ENCODE measurements at places on chromosomes 5 and 9. TPM values are rescaled to one million over a fixed set of nuclear protein-coding genes. Genes with fewer than 3 reads are reported as not detected.

GRCh38 chr5:98527846-98528245, 245.6 kb upstream of the RGMB start:
- DNase-seq = no peak

GRCh38 chr9:108956631-108957026, 22.4 kb downstream of the ABITRAM start:
- no peak for DNase-seq

DNA sequence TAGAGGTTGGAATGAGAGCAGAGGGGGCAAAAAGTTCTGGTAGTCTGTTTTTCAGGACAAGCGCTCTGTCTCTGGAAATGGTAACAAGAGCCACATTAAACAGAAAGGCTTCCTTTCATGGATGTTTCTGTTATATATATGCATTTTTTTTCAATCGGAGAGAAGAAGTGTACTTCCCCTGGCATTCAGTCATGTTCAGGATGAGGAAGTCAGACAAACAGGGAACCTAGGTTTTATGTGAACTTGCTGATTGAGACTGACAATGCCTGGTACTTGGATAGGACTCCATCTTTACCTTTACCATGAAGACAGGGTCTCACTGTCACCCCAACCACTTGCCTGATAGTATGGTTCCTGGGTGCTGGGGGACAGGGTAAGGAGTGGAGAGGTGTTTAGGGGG, 30.1 kb upstream of the ZBED3 start:
- DNase-seq = no peak

DNA sequence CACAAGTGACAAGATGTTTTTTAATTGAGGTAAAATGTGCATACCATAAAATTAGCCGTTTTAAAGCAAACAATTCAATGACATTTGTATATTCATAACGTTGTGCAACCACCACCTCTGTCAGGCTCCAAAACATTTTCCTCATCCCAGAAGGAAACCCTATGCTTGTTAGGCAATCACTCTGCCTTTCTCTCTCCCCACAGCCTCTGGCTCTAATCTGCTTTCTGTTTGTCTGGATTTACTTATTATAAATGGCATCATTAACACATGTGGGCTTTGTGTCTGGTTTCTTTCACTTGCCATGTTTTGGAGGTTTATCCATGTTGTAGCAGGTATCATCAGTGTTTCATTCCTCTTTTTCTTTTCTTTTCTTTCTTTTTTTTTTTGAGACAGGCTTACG, 1.4 kb upstream of the N4BP3 start:
- DNase-seq = no peak

RUSC2 gene
- 7.7 TPM for total RNA-seq

OR1L4 gene
- total RNA-seq = not detected

SPRY4 gene
- 9.7 TPM for total RNA-seq

SGCD gene
- total RNA-seq = 1.0 TPM

DNA sequence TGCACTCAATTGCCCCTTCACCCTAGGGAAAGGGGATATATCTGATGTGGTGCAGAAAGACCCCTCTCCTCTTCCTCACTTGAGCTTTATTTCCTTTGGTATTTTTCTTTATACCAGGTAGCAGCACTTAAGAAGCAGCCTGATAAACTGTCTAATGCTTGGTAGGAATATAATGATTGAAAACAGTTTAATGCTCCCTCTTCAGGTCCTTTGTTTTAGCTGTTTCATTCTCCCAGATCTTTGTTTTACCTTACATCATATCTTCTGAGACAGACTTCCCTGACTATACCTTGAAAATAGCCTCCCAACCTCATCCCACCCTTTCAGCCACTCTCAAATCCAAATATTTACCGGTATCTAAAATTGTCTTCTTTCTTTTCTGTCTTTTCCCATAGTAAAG, 87.9 kb downstream of the NUDT12 start:
- DNase-seq = no peak

LHX3 gene
- not detected for total RNA-seq

- DNase-seq = peak; percentile 23
These were observed 46.4 kb downstream of the ANXA2R start for GRCh38 chr5:42993516-42994245.

DNA sequence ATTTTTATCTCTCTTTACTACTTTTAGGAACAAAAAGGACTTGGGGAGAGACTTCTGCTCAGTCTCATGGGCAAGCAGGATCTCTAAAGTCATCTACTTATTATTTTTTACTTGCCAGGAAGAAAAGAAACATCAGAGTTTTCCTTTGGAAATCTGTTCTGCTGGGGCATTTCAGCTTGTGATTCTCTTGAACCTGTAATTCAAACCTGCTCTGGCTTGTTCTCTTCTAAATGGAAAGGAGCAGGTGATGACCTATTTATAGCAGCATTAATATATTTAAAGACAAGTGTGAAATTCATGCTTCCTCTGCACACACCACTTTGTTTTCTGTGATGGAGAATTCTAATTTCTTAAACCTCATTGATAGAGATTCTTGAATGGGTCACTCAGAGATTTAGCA, 2.0 kb downstream of the ADCY2 start:
- no peak for DNase-seq

GRCh38 chr9:123457583-123457982, 101.6 kb downstream of the CRB2 start:
- DNase-seq = peak; percentile 39

DNA sequence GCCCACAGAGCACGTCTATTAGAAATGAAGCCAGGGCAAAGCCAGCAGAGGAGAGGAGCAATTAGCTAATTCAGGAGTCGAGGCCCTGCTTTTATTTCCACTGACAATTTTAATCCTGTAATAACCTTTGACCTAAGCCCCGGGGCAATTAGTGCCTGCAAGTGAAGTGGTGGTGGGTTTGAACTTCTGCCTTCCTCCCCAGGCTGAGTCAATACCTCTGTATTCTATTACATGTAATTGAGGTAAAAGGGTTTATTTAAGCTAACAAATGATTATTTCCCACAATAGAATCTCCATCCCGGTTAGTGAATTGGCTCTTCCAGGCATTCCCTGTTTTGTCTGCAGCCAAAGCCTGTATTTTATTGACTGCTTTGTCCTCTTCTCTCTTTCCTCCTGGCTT, 49.9 kb downstream of the FGF18 start:
- no peak for DNase-seq

GRCh38 chr9:109717342-109717741, 62.7 kb upstream of the PALM2AKAP2 start:
- DNase-seq = no peak

DNA sequence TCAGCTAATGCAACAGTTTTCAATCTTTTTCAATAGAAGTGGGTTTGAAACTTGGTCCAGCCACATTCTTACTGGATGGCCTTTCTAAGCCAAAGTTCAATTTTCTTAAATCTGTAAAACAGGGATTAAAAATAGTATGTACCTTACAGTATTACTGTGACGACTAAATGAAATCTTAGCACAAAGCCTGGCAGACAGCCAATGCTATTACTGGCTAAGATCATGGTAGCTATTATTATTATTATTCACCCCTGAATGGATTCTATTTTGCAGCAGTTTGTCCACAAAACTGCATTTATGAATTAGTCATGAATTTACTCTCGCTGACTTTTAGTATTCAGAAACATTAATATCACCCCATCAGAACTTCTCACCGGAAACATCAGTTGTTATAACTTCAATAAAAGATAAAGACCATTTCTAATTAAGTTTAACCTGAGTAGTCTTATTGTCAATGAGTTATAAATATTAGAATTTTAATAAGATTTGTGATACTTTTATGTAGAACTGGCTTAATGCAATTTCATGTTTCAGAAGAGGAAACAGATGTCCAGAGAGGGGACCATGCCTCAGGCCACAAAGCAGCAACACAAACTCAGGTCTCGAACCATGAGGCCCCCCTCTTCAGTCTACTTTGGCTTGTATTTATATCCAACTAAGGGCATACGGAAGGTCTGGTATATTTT, 468.2 kb downstream of the ARHGEF28 start:
- DNase-seq = no peak

- DNase-seq = no peak
These were observed 12.7 kb downstream of the SLC1A3 start for GRCh38 chr5:36619012-36619635.

PRSS3 gene
- 244 TPM for total RNA-seq

- DNase-seq = peak; percentile 68
These were observed 2.5 kb downstream of the ABCA2 start for GRCh38 chr9:137025517-137025966.

NAA35 gene
- total RNA-seq = 34.0 TPM

DNA sequence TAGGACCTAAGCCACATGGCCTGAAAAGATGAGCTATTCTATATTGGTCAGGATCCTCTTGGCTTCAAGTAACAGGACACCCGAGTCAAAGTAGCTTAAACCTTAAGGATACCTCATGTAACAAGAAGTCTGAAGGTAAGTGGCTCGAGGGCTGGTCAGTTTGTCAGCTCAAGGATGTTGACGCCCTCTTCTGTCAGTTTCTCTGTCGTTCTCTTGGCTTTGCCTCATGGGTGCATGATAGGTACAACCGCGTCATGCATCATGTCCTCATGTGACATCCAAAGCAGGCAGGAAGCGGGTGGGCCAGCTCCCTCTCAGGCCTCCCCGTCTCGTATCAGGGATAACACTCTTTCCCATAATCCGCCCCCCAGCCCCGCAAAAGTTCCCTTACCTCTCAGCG, 22.1 kb upstream of the TCERG1 start:
- no peak for DNase-seq

Data from left colon (tissue), 2 donors.